ENCODE measurements at places on chromosomes 4 and X. TPM values are rescaled to one million over a fixed set of nuclear protein-coding genes. Genes with fewer than 3 reads are reported as not detected.

GRCh38 chr4:17557880-17558279, 19.1 kb upstream of the LAP3 start:
- H3K27ac ChIP-seq: no peak overlapping the region
- DNase-seq: no peak
- H3K36me3 ChIP-seq: no peaks in the 10 kb centered on the region
- no peaks in the 10 kb centered on the region for H3K27me3 ChIP-seq
- no peaks in the 10 kb centered on the region for H3K4me1 ChIP-seq

The GLUD2 gene
- total RNA-seq: 2.1 TPM

- H3K36me3 ChIP-seq: no peaks in the 10 kb centered on the region
- H3K27ac ChIP-seq: no peak overlapping the region
- H3K27me3 ChIP-seq: no peaks in the 10 kb centered on the region
- DNase-seq: no peak
- no peak overlapping the region for H3K4me3 ChIP-seq
Measured at GRCh38 chrX:111521169-111521568, 9.7 kb downstream of the SERTM2 start.

The ADGRG4 gene
- 0.75 TPM for total RNA-seq

The ATP10D gene
- 22.1 TPM for total RNA-seq

- no peak for DNase-seq
- no peak overlapping the region for H3K4me3 ChIP-seq
- no peaks in the 10 kb centered on the region for H3K36me3 ChIP-seq
- H3K27me3 ChIP-seq: no peaks in the 10 kb centered on the region
Measured at GRCh38 chrX:55484948-55485347, 4.7 kb downstream of the USP51 start.

GRCh38 chrX:152915541-152916241, 17.8 kb downstream of the ZNF185 start:
- no peak overlapping the region for H3K27ac ChIP-seq
- H3K36me3 ChIP-seq: no peaks in the 10 kb centered on the region
- H3K4me1 ChIP-seq: no peaks in the 10 kb centered on the region
- H3K4me3 ChIP-seq: no peak overlapping the region
- H3K27me3 ChIP-seq: no peaks in the 10 kb centered on the region
- DNase-seq: no peak

DNA sequence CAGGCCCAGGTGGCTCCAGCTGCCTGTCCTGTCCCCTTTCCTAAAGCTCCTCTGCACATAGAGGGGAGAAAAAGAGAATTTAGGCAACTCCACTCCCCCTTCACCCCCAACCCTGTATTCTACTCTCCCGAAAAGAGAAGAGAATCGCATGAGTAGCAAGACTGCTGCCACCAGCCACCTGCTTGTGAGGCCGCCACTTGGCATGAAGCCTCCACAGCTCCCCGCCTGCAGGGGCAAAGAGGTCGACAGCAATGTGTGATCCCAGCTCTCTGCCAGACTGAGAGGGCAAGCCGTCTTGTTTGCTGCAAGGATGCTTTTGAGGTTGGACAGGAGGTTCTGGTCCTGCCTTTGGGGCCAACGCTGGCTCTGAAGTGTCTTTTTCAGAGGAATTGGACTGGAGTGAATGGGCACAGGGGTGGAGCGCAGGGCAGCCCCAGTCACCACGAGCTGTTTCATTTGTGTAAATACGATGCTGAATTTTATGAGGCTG, 77.1 kb downstream of the STARD8 start:
- H3K36me3 ChIP-seq: peaks cover 3% of the 10 kb centered on the region
- no peak overlapping the region for H3K4me3 ChIP-seq
- no peak overlapping the region for H3K27ac ChIP-seq
- H3K27me3 ChIP-seq: no peaks in the 10 kb centered on the region
- H3K4me1 ChIP-seq: no peaks in the 10 kb centered on the region

GRCh38 chrX:43840265-43840664, 42.0 kb downstream of the MAOB start:
- no peaks in the 10 kb centered on the region for H3K36me3 ChIP-seq
- H3K27ac ChIP-seq: no peak overlapping the region
- no peaks in the 10 kb centered on the region for H3K27me3 ChIP-seq
- H3K4me3 ChIP-seq: no peak overlapping the region
- no peaks in the 10 kb centered on the region for H3K4me1 ChIP-seq
- no peak for DNase-seq

DNA sequence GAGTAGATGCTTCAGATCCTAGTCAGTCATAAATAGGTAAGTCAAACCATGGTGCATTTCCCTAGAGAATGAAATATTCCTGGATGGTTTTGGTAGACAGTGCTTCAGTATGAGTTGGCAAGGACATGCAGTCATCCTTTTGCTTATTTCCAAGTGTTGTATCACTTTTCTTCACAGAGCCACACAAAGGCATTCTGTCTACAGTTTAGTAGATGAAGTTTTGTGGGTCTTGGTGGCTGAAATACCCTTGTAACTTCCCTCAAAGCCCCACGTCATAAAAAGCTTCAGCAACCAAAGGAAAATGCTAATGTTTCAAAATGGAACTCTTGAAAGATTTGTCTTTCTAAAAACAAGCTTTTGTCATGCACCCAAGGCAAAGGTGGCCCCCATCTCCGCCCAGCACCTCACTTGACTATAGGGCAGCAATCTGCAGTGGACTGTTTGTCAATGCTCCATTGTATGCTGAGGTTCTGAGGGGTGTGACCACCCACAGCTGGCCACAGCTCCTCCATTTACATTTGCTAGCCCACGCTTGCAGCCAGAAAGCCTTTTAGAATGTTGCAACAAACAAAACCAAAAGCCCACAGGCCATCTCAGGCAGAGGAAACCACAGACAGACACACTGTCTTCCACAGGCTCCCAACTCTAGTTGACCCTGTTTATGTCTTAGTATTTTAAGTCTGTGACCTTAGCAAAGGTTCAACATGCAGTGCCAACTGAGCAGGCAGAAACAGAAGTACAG, 87.1 kb upstream of the FAM9C start:
- H3K36me3 ChIP-seq: no peaks in the 10 kb centered on the region
- no peak for DNase-seq
- H3K27me3 ChIP-seq: no peaks in the 10 kb centered on the region
- no peak overlapping the region for H3K27ac ChIP-seq
- peaks cover 2% of the 10 kb centered on the region for H3K4me1 ChIP-seq

The COX7B2 gene
- not detected for total RNA-seq

The UGT2B10 gene
- not detected for total RNA-seq

GRCh38 chr4:159430896-159431295, 328.0 kb downstream of the RAPGEF2 start:
- H3K4me3 ChIP-seq: no peak overlapping the region
- no peak for DNase-seq
- H3K36me3 ChIP-seq: no peaks in the 10 kb centered on the region
- no peaks in the 10 kb centered on the region for H3K4me1 ChIP-seq

- no peaks in the 10 kb centered on the region for H3K4me1 ChIP-seq
- DNase-seq: no peak
- no peak overlapping the region for H3K27ac ChIP-seq
- H3K4me3 ChIP-seq: no peak overlapping the region
- H3K36me3 ChIP-seq: peaks cover 2% of the 10 kb centered on the region
Measured at GRCh38 chr4:165415910-165416309, 37.1 kb downstream of the CPE start.

- no peaks in the 10 kb centered on the region for H3K4me1 ChIP-seq
- DNase-seq: no peak
- no peak overlapping the region for H3K4me3 ChIP-seq
- H3K27me3 ChIP-seq: no peaks in the 10 kb centered on the region
- no peak overlapping the region for H3K27ac ChIP-seq
- no peaks in the 10 kb centered on the region for H3K36me3 ChIP-seq
Measured at GRCh38 chrX:65750674-65751469, 83.4 kb downstream of the MSN start.

DNA sequence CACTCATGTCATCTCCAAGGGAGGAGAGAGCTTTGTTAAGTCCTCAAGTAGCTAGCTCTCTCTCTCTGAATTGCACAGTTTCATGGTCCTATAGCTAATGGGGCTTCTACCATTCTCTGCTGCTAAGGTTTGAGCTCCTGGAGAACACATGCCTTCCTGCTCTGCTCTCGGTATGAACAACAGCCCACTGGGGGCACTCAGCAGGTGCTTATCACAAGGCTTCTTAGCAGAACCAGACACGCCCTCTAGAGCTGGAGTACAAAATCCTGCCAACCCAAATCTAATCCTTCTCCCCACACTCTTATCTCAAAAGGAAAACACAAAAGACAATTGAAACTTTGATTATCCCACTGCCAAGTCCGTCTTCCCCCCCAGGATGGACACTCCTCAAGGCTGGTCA, 176.5 kb downstream of the HS3ST1 start:
- H3K4me3 ChIP-seq: no peak overlapping the region
- no peak for DNase-seq
- no peaks in the 10 kb centered on the region for H3K36me3 ChIP-seq
- no peaks in the 10 kb centered on the region for H3K4me1 ChIP-seq

The UGT2B11 gene
- not detected for total RNA-seq

DNA sequence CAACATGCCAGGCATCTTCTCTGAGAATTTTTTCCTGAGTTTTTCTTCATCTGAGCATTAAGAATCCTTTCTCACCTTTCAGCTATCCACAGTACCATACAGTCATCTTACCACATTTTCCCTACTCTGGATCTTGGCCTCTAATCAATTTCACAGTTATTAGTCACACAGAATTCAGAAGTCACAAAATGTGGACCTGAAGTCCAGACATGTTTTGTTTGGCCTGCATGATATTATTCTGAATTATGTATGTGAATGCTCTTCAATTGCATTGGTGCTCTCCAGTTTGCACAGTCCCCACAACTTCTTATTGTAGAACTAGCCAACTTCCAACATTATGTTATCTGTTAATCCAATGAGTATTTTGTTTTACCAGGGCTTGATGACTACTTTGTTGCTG, 102.3 kb upstream of the GRIA3 start:
- no peak for DNase-seq
- H3K4me1 ChIP-seq: no peaks in the 10 kb centered on the region
- no peaks in the 10 kb centered on the region for H3K36me3 ChIP-seq

The NAP1L3 gene
- 1.5 TPM for total RNA-seq

DNA sequence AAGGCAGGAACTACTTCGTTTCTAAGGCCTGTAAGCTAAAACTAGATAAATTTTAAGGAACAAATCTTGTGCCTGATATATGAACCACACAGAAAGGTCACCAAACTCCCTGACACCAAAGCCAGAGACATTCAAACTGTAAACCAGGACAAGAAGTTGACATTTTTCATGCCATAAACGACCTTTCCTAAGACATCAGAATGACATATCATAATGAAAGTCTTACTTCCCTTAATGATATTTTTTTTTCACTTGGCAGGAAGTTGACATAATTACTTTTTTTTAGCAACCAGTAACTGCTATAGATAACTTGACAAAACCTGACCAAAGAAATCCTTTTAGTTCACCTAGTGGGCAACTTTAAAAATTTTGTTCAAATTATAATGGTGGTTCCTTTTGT, 231.5 kb upstream of the AGTR2 start:
- no peak for DNase-seq
- no peak overlapping the region for H3K27ac ChIP-seq
- no peaks in the 10 kb centered on the region for H3K4me1 ChIP-seq
- no peaks in the 10 kb centered on the region for H3K36me3 ChIP-seq
- H3K4me3 ChIP-seq: no peak overlapping the region
- no peaks in the 10 kb centered on the region for H3K27me3 ChIP-seq

DNA sequence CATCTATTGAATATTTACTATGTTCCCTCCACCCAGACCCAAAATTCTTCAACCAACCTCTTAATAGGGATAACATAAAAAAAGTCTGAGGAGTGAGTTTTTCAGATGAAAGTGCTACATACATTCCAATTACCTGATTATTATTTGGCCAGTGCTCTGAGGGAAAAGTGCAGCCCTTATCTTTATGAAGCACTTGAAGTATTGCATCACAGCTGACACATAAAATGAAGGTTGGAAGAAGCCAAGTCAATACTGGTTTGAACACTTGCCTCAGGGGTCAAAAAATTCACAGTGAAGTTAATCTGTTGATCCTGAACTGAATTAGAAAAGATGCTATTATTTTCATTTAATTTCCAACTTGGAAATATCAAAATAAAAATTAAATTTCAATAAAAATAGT, 498.9 kb downstream of the INPP4B start:
- H3K4me1 ChIP-seq: peaks cover 7% of the 10 kb centered on the region
- no peak overlapping the region for H3K4me3 ChIP-seq
- H3K27ac ChIP-seq: no peak overlapping the region
- no peaks in the 10 kb centered on the region for H3K27me3 ChIP-seq

The PPP4R3C gene
- total RNA-seq: not detected

GRCh38 chrX:52574416-52575275, 57.8 kb upstream of the XAGE1B start:
- H3K36me3 ChIP-seq: no peaks in the 10 kb centered on the region
- H3K4me1 ChIP-seq: no peaks in the 10 kb centered on the region
- H3K27me3 ChIP-seq: no peaks in the 10 kb centered on the region
- DNase-seq: no peak
- no peak overlapping the region for H3K27ac ChIP-seq

DNA sequence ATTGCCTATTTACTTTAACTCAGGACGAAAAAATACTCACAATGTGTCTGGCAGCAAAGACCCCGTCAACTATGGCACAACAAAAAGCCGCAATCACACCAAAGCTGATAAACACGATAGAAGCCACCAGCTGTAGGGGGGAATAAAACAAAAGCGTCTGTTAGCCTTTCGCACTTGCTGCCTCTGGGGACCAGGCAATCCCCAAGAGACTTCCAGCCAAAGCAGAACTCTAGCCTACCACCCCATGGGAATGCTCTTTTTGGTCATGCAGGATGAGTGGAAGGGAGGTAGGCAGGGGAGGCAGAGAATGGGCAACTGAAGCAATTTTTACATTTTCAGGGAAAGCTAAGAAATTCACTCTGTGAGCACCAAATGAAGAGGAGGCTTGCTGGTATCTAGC, 20.1 kb downstream of the TMEM255A start:
- H3K36me3 ChIP-seq: no peaks in the 10 kb centered on the region
- no peak for DNase-seq
- no peak overlapping the region for H3K4me3 ChIP-seq
- no peak overlapping the region for H3K27ac ChIP-seq

DNA sequence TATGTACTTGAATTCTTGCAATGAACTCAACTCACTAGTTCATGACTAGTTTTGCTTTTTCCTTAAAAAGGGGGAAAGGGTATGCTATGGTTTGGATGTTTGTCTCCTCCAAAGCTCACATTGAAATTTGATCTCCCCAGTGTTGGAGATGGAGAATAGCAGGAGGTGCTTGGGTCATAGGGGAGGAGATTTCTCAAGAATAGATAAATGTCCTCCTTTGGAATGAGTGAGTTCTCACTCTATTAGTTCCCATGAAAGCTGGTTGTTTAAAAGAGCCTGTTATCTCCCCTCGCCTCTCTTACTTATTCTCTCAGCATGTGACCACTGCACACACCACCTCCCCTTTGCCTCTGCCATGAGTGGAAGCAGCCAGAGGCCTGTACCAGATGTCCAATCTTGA, 109.4 kb upstream of the INTU start:
- no peak overlapping the region for H3K4me3 ChIP-seq
- DNase-seq: no peak
- H3K4me1 ChIP-seq: no peaks in the 10 kb centered on the region
- no peaks in the 10 kb centered on the region for H3K27me3 ChIP-seq

The SLC25A14 gene
- total RNA-seq: 14.9 TPM

GRCh38 chrX:50495616-50496015, 25.0 kb upstream of the DGKK start:
- no peak for DNase-seq
- no peak overlapping the region for H3K27ac ChIP-seq
- no peaks in the 10 kb centered on the region for H3K36me3 ChIP-seq
- no peaks in the 10 kb centered on the region for H3K27me3 ChIP-seq
- no peak overlapping the region for H3K4me3 ChIP-seq
- no peaks in the 10 kb centered on the region for H3K4me1 ChIP-seq

The GNPDA2 gene
- total RNA-seq: 32.6 TPM

Data from ascending aorta (tissue), 2 donors.